ENCODE measurements at places on chromosomes 1 and 21.

- DNase-seq = no peak
Measured at GRCh38 chr1:151947140-151947539, 37.8 kb upstream of the THEM4 start.

- peak; percentile 94 for DNase-seq
Measured at GRCh38 chr1:167447521-167448136, 70.7 kb downstream of the CD247 start.

DNA sequence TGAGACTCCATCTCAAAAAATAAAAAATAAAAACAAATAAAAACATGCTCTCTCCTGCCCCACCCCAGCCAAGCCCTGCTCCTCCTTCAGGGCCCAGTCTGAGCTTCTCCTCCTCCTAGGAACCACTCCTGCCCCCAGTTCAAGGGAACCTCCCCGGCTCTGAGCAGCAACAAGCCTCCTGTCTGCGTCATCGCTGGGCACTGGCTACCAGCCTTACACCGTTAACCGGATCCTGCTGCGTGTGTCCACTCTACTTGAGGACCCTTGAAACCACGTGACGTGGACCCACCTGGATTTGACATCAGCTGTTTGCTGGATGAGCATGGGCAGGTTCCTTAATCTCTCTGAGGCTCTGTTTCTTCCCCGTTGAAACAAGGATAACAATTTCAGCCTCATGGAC, 1.6 kb upstream of the TAS1R2 start:
- DNase-seq = no peak

GRCh38 chr1:117290890-117291289, 76.4 kb upstream of the MAN1A2 start:
- no peak for DNase-seq

GRCh38 chr21:36223451-36223850, 66.8 kb downstream of the DOP1B start:
- DNase-seq = no peak

DNA sequence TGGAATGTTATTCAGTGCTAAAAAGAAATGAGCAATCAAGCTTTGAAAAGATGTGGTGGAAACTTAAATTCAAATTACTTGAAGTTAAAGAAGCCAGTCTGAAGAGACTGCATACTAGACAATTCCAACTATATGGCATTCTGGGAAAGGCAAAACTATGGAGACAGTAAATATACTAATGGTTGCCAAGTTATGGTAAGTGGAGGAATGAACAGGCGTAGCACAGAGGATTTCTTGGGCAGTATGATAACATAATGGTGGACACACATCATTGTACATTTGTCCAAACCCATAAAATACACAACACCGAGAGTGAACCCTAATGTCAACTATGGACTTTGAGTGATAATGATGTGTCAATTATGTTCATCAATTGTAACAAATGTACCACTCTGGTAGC, 21.1 kb upstream of the SELP start:
- no peak for DNase-seq

- no peak for DNase-seq
Measured at GRCh38 chr1:10504249-10504648, 29.5 kb downstream of the PEX14 start.

DNA sequence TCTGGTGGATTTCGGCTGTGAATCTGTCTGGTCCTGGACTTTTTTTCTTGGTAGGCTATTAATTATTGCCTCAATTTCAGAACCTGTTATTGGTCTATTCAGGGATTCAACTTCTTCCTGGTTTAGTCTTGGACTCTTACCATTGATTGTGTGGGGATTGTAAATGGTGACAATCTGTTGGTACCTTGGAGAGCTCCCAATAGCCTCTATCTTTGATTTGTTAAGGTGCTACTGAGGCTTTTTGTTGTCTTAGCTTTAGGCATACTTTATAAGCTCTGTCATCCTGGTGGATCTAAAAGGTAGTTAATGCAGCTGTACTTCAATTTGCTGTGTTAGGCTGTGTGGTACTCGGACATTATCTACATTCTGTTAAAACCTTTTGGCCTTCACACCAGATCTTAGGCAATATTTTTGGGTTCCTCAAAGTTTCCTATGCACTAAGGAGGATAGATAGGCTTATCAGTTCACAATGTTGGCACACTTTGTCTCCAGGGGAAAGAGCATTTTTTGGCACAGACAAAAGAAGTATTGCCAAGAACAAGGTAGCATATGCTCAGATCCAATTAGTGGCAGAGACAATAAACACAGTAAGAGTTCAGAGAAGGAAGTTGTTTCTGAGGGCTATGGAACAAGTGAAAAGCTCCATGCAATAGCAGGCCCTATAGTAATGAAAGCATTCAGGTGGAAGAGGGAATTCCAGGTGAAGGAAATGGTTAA, 230.4 kb downstream of the PDE4B start:
- DNase-seq = no peak

DNA sequence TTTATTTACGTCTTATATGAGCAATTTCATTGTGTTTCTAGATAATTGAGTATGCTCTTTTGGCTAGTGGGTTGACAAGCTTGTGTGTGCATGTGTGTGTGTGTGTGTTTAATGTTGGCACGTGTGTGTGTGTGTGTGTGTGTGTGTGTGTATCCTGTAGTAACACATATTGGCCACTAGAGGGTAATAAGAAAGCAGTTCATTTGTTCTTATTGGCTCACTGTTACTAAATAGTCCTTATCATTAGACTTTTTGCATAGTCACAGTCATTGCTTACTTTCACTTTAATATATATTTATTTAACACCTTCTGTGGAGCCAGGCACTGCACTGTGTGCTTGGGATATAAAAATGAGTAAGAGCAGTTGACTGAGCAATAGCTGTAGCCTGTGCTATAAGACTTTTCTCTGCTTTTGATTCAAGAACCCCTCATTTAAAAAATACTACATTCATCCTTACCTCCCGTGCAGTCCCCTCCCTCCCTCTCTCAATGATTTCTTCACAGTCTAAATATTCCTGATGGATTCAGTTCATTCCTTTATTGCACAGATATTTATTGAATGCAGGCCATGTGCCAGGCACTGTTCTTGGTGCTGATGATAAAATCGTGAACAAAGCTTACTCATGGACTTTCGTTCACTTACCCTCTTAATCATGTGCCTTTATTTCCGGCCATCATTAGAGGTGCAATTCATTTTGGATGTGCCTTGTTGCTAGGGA, 96.7 kb downstream of the DYRK1A start:
- peak; percentile 51 for DNase-seq

DNA sequence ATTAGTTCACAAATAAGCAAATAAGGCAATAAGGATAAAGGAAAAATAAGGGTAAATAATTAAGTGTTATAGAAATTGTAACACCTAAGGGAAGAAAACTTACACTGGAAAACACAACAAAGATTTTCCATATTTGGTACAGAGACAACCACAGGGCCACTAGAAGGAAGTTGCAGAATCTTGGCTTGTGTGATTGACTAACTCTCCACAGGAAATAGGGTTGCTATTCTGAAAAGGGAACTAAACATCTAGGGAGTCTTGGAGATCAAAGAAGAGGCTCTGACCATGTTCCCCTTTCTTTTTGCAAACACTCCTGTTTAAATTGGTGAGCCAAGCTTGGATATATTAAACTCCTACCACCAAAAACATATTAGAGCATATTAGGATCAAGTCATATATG, 59.1 kb downstream of the APCS start:
- DNase-seq = peak; percentile 3

GRCh38 chr1:226677027-226678020, 61.8 kb downstream of the ITPKB start:
- peak; percentile 84 for DNase-seq

DNA sequence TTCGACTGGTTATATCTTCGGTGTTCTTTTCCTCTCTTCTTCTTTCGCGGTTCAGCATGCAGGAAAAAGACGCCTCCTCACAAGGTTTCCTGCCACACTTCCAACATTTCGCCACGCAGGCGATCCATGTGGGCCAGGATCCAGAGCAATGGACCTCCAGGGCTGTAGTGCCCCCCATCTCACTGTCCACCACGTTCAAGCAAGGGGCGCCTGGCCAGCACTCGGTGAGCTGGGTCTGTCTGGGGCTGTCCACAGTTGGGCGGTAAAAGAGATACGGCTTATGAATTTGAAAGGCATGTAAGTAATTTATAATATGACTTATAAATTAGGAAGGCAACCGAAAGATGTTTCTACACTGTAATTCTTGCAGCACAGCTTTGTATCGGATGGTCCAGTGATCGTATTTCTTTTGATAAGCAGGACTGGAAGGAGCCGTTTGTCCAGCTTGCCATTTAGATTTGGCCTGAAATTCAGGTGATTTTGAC, 334 bp downstream of the CTH start:
- no peak for DNase-seq

DNA sequence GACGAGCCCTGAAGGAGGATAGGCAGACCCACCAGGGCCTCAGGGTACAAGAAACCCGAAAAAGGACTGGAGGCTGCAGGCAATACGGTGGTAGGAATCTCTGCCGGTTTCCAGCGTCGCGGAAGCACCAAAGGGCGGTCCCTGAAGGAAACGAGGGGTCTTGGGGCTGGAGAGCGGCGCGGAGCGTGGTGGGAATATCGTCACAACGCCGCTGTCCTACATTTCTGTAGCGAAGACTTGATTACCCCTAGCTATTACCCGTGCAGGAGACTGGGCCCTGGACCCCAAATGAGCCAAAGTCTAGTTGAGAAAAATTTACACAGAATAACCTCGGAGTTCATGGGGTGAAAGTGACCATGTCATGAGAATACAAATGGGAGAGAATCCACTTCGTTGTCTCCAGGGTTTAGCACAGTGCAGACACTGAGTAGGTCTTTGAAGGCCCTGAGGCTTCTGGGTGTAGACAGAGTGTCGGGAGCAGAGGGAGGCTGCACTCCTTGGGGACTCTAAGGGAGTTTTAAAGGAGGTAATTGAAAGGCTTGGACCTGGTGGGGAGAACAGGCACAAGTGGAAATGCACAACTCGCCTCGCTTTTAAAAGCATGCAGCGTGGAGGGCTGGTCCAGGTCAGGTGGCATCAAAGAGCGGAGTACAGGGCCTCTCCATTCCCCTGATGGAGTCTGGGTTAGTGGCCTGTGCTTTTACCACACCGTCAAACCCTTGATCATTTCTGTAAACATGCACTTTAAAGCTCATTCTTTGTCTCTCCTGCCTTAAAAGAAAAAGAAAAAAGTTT, 1.5 kb downstream of the ATP1A1 start:
- DNase-seq = peak; percentile 28

- no peak for DNase-seq
Measured at GRCh38 chr21:18026359-18026758, 207.2 kb upstream of the C21orf91 start.

GRCh38 chr21:41802684-41803083, 35.8 kb upstream of the RIPK4 start:
- no peak for DNase-seq

GRCh38 chr1:99216956-99217355, 47.3 kb upstream of the PLPPR4 start:
- DNase-seq = no peak

DNA sequence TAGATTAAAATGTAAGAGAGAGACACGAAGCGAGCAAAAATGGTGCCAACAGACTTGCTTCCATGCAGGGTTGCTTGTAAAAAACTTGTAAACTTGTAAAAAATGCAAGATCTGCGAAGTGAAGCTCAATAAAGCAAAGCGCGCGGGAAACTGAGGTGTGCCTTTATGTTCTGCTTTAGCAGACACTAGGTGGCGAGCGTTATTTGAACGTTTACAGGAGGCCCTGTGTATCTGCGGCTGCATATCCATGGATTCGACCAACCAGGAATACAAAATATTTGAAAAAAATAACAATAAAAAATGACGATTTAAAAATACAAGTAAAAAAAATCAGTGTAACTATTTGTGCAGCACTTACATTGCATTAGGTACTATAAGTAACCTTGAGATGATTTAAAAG, 1.5 kb downstream of the UBE2G2 start:
- no peak for DNase-seq

- DNase-seq = no peak
Measured at GRCh38 chr21:15211491-15212133, 146.8 kb upstream of the NRIP1 start.

DNA sequence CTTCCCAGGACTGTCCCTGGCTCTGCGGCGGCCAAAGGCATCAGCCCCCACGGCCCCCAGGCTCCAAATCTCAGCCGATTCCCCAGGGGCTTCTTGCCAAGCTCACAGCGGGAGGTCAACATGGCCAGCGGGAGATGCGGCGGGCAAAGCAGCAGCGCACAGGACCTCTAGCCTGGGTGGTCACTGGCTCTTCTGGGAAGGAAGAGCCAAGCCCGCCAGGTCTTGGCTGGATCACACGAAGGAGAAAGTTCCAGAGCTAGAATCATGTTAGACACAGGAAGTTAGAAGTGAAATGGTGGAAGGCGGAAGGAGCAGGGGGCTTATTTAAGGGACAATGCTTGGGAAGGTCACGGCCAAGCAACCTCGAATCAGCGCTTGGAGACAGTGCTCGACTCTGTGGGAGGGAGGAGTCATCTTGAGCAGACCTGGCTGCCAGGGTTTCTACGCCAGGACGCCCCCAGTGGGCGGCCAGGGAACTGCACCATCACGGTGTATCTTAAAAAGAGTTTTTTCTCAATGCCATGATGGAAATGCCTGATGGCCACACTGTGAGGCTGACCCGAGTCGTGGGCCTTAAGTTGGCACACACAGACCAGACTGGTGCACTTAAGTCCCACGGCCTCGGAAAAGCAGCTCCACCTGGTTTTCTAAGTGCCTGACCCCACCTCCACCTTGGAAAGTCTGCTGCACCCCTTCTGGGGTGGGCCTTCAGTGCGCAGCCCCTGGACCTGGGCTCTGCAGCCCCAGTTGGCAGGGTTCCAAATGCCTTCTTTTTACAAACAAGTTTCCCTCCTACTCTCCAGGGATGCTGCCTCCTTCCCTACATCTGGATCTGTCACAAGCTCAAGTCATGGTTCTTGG, 29.3 kb downstream of the SLC66A1 start:
- peak; percentile 65 for DNase-seq

- no peak for DNase-seq
Measured at GRCh38 chr1:175354080-175354479, 161.5 kb upstream of the KIAA0040 start.

GRCh38 chr21:44846224-44846484, 27.3 kb downstream of the PTTG1IP start:
- DNase-seq = no peak

GRCh38 chr1:22289307-22289995, 146.6 kb upstream of the WNT4 start:
- DNase-seq = no peak

DNA sequence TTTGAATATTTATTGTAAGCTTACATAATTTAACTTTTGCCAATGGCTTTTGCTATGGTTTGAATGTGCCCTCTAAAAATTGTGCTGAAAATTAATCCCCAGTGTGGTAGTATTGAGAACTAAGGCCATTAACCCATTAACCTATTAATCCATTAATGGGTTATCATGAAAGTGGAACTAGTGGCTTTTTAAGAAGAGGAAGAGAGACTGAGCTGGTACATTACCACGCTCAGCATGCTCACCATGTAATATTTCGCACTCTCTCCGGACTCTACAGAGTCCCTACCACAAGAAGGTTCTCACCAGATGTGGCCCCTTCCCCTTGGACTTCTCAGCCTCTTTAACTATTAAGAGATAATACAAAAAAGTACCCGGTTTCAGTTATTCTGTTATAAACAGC, 164.4 kb upstream of the ZRANB2 start:
- DNase-seq = no peak

DNA sequence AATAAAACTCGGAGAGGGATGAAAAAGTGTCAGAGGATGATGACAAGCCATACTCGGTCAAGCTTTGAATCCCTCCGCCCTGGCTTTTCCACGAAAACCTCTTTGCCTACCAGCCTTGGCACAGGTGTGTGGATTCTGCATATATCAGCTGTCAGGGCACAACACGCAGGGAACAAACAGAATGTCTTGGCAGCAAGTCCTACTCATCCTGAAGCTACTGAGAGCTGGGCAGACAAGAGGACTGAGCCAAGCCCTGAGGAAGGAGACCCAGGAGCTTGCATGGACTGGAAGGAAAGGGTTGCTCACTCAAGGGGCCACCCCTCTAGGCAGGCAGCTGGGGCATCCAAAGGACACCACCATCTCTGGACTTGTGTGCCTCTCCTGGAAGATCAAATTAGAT, 132.4 kb downstream of the HMGB4 start:
- no peak for DNase-seq
